Stimulated activated naive B cell treated with anti-CD40 and anti-IgM and Interleukin-4, amounts not matched to agents 10 μg/mL and 1 μg/mL and 100 μg/mL, for 72 hours (primary cell): ENCODE measurements at places on chromosomes 1 and 21.

- DNase-seq = peak; percentile 69
These were observed 21.6 kb upstream of the C1orf159 start for GRCh38 chr1:1137256-1138045.

- DNase-seq = no peak
These were observed 13.3 kb downstream of the ARV1 start for GRCh38 chr1:230992100-230992774.

GRCh38 chr1:198856601-198857000 is 217.8 kb downstream of the PTPRC start:
- DNase-seq = no peak

DNA sequence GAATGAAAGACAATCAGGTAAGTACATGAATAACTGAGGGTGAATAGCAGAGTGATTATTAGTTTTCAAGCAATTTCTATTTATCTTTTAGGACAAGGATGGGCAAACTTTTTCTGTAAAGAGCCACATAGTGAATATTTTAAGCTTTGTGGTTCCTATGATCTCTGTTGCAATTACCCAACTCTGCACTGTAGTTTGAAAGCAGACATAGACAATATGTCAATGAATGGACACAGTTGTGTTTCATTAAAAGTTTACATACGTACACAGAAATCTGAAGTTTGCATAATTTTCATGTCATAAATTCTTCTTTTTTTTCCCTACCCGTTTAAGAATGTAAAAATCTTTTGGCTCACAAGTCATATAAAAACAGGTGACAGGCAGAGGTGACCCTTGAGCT is 71.4 kb downstream of the ZNF281 start:
- DNase-seq = no peak

GRCh38 chr1:225366552-225366951 is 61.3 kb downstream of the LBR start:
- DNase-seq = no peak

GRCh38 chr1:40155135-40155534 is 6.1 kb upstream of the RLF start:
- no peak for DNase-seq

- DNase-seq = no peak
These were observed 173.0 kb downstream of the GABPA start for GRCh38 chr21:25907573-25908275.

DNA sequence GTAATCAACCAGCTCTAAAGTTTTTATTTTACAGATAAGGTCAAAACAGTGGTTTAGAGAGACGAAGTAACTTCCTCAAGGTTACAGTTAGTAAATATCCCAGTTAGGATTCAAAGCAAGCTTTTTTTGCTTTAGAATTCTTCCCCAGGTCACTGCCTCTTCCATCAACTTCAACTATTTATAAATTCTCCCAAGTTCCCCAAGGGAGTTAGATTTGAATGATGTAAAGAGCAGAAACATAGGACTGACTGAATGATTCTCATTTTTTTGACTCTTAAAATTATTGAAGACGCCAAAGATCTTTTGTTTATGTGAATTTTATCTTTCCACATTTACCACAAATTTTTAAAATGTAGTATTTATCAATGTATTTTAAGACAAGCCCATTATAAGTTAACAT is 4.1 kb downstream of the POGZ start:
- DNase-seq = no peak

GRCh38 chr1:226809785-226810571 is 60.4 kb upstream of the PSEN2 start:
- DNase-seq = no peak

GRCh38 chr1:205593967-205594366 is 37.8 kb downstream of the ELK4 start:
- no peak for DNase-seq

DNA sequence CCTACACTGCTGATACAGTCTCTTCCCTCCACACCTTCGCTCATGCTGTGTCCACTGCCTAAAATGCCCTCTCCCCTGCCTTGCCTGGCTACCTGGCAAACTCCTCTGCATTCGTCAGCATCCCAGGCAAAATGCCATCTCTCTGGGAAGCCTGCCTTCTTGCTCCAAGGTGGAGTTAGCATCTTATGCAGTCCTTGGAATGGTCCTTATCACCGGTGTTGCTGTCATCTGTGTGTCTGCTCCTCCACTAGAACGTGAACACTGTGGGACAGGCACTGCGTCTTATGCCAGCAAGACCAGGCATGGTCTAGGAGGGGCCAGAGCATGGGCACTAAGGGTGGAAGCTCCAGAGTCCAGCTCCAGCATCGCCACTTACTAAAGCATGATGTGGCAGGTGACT is 211.8 kb downstream of the MATN1 start:
- DNase-seq = no peak

DNA sequence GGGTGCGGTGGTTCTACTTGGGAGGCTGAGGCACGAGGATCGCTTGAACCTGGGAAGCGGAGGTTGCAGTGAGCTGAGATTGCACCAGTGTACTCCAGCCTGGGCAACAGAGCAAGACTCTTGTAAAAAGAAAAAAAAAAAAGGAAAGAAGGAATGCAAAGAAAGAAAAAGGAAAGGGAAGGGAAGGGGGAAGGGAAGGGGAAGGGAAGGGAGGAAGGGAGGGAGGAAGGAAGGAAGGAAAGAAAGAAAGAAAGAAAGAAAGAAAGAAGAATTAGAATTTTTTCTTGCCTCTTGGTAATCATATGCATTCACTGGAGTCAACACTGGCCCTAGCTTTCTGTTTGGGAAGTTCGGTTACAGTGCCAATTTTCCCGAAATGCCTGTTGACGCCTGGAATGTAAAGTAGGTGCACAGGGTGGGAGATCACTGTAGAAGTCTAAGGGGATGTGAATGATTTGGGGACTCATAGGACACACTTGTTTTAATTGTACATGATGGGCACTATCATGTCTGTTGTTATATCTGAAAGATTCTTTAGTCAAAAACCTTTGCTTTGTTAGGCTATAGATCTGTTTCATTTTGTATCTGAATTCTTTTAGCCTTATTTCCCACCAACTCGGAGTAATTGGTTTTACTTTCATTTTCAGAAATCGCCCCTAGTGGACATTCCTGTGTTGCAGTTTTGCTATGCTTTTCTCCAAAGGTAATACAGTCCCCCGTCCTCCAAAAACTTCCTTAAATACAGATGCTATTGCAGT is 59.8 kb upstream of the MORC3 start:
- DNase-seq = peak; percentile 21

- no peak for DNase-seq
These were observed 2.1 kb downstream of the FHAD1 start for GRCh38 chr1:15249081-15249480.

GRCh38 chr1:207971331-207972219 is 60.6 kb upstream of the CD34 start:
- DNase-seq = no peak

DNA sequence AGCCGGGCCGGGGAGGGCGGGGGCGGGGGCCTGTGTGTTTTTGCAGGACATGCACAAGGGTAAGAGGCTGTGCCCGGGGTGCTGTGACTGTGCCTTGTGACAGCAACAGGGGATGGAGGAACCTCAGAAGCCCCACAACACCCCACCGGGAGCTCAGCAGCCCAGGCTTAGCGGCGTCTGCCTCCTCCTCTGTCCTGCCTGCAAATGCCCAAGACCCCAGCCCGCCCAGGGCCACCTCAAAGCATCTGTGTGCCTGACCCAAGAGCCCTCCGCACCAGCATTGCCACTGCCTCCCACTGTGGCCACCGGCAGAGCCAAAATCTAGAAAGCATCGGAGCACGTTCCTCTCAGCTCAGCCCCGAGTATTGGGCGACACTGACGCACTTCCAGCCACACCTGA is 2.7 kb upstream of the ACTRT2 start:
- no peak for DNase-seq

DNA sequence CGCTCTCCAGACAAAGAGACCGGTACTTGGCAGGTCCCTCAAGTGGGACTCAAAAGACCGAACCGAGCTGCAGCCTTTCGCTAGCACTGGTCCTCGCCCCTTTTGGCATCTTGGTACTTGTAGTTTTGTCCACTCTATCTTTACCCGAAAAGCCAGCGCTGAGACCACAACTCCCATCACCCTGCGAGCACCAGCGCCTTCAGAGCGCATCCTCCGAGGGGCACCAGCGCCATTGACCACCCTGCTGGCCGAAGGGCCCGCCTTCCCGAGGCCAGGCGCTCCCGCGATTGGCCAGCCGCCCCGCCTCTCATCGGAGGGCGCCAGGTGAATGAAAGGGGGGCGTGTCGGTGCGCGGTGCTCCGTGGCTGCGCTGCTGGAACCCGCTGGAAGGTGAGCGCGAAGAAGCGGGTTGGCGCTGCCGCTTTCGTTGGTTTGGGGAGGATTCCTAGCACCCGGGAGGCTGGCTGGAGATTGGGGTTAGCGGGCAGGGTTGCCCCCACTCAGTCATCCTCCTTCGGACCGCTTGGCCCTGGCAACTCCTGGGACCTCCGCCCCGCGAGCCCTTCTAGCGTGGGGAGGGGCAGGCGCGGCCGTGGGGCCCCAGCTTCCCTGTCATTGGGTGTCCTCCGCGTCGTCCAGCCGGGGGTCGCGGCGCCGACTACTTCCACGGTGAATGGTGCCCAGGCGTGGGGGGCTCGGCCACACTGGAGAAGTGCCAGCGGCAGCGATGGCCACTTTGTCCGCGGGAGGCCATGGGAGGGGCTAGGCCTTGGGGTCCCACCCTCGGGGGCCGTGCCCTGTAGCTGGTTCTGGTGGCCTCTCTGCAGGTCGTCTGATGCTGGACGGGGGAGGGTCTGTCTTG is at the start of gene ZBTB8B:
ZBTB8B (plus strand) TSS at position 357 of the 862 bp plus-strand sequence. CDS start 5,553 bp downstream, outside the sequence.
- DNase-seq = peak; percentile 45

DNA sequence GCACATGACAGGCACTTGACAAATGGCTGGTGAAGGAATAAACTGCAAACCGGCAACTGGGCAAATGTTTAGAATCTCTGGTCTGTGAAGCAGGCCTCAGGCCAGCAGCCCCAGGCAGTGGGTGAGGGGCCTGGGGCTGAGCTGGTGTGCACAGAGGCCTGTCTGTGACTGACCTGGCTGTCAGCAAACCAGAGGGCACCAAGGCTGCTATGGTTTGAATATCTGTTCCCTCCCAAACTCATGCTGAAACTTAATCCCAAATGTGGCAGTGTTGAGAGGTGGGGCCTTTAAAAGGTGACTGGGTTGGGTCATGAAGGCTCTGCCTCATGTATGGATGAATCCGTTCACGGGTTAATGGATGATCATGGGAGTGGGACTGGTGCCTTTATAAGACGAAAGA is 139.8 kb downstream of the DMRTB1 start:
- no peak for DNase-seq

GRCh38 chr1:202567738-202568137 is 142.5 kb downstream of the SYT2 start:
- no peak for DNase-seq

GRCh38 chr21:24658026-24658425 is 949.3 kb downstream of the MRPL39 start:
- no peak for DNase-seq

DNA sequence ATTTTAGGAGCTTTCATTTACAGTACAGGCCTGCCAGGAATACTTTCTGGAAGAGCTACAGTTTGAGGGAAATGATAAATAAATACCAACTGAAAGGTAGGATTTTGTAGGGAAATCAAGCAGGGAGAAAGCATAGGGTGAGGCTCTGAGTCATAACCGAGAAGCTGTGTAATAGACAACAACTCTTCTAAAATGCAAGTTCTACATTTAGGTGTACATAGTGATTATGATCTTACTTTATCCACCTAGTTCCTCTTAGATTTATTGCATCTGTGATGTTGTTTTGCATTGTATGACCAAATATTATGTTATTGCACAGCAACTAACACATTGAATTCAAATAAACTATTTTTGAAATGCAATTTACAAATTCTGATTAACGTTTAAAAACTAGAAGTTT is 819.3 kb downstream of the PLA2G4A start:
- DNase-seq = no peak

DNA sequence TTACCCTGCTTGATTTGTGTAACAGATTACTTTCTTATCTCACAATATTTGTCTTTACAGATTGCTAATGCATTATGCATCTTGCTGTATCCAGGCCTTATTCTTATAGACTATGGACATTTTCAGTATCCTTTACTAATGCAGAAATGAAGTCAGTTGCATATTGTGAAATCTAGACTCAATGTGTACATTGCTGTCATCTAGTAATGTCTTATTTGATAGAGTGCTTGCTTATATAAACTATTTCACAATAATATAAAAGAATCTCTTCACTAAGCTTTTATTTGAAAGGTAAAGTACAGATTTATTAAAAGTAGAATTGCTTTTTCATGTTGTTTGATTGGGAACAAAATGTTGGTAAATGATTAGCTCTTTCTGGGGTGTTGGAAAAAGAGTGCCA is 39.6 kb downstream of the ALG6 start:
- no peak for DNase-seq

DNA sequence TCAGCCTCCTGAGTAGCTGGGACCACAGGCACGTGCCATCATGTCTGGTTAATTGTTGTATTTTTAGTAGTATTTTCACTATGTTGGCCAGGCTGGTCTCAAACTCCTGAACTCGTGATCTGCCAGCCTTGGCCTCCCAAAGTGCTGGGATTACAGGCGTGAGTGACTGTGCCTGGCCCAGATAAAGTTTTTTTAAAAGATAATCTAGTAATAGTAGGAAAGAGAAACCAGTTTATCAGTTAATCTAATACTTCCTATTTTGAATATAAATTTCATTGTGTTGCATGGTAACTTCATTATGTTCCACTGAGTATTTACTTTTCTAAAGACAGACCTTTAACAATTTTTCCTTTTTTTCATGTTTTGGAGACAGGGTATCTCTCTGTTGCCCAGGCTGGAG is 10.0 kb downstream of the RABGAP1L start:
- DNase-seq = no peak

- no peak for DNase-seq
These were observed 125.7 kb upstream of the PBX1 start for GRCh38 chr1:164433141-164433817.

- no peak for DNase-seq
These were observed 1.7 kb downstream of the HLX start for GRCh38 chr1:220880726-220881506.

- no peak for DNase-seq
These were observed 1.8 kb upstream of the PLCH2 start for GRCh38 chr1:2474104-2474844.

DNA sequence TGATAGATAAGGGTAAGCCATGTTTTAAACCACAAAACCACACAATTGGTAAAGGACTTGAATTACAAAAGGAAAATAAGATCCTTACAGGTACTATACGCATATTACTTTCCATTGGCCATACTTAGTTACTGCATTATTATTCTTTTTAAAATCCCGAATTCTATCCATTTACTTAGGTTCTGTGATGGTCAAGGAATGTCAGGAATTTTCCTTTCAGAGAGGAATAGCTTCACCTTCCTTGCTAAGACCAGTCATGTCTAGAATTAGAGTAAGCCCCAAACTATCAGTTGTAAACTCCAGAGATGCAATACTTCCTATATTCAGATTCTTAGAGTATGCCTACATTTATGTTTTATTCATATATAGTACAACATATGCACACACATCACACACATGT is 13.7 kb downstream of the EFCAB7 start:
- DNase-seq = no peak

GRCh38 chr21:31172328-31172727 is 134.1 kb upstream of the KRTAP19-8 start:
- DNase-seq = no peak

- DNase-seq = no peak
These were observed 65.9 kb downstream of the FMO4 start for GRCh38 chr1:171379846-171380245.

GRCh38 chr21:43775190-43775589 is 918 bp downstream of the CSTB start:
- DNase-seq = no peak
